ENCODE measurements at places on chromosomes 16 and 17.

DNA sequence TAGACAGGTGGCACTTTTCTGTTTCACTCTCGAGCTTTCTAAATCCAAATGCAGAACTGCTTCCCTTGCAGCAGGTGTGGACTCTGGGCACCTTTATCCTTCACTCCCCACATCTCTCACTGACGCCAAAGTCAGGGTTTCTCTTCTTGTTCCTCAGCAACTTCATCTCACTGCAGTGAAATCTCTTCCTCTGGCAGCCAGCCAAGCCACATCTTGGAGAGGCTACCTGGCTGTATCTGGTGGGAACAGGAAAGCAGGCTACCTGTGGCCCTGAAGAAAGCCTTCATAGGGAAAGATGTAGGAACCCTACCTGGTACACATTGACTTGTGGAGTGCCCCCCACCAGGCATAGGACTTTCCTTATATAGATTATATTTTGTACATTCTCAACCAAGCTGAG is 159.1 kb downstream of the UTP18 start:
- DNase-seq, result no peak

DNA sequence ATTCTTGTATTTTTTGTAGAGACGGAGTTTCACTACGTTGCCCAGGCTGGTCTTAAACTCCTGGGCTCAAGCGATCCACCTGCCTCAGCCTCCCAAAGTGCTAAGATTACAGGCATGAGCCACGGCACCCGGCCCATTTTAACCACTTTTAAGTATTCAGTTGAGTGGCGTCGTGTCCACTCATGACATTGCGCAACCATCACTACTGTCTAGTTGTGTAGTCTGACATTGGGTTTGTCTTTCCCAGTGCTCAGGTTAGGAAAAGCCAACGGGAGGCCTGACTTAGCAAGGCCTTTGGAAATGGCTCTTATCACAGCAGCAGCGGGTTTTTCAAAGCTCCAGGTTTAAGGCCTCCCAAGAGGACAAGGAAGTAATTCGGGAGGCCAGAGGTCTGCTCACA is 58.7 kb downstream of the LITAF start:
- DNase-seq, result no peak

GRCh38 chr16:11354733-11355574 is 9.7 kb downstream of the RMI2 start:
- peak; percentile 63 for DNase-seq

- no peak for DNase-seq
These were observed 61.8 kb upstream of the MED9 start for GRCh38 chr17:17415006-17415405.

DNA sequence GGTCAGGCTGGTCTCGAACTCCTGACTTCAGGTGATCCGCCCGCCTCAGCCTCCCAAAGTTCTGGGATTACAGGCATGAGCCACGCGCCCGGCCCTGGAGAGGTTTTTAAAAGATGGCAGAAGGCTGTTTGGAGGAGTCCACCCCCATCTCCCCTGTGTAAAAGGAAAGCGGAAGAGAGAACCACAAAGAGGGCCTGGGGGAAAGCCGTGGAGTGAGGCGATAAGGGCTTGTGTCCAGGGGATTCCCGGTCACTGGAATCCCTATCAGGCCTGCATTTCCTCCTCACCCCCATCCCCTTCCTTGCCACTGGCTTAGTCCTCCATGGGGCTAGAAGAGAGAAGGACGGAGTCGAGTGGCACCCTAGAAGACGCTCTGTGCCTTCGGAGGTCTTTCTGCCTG is at the start of gene GP1BA:
Gene GP1BA (plus strand): TSS at position 315 of the 400 bp plus-strand sequence. CDS start 328 bp downstream, outside the sequence.
- no peak for DNase-seq
